ENCODE measurements at places on chromosomes 7 and 10.
A peak's percentile ranks its signal among the peaks of the same experiment; 100 is the strongest.

- DNase-seq = no peak
These were observed 590.9 kb upstream of the ANKRD30A start for GRCh38 chr10:36534471-36535002.

DNA sequence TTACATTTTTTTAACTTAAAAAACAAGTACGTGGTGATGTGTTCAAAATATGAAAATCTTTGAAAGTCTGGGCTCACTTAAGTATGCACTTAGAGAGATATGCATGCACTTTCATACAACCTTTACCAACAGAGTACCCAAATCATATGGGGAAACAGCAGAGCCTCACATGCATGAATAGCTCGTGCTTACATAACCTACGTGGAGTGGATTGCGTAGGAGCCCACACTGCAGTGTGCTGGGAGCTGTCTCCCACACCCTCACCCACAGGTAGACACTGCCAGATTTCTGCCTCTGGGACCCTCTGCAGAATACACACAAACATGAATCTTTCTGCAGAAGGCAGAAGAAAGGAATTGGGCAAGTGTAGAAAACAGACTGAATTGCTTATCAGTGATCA lies 581 bp downstream of the CLCN1 start:
- DNase-seq = no peak

DNA sequence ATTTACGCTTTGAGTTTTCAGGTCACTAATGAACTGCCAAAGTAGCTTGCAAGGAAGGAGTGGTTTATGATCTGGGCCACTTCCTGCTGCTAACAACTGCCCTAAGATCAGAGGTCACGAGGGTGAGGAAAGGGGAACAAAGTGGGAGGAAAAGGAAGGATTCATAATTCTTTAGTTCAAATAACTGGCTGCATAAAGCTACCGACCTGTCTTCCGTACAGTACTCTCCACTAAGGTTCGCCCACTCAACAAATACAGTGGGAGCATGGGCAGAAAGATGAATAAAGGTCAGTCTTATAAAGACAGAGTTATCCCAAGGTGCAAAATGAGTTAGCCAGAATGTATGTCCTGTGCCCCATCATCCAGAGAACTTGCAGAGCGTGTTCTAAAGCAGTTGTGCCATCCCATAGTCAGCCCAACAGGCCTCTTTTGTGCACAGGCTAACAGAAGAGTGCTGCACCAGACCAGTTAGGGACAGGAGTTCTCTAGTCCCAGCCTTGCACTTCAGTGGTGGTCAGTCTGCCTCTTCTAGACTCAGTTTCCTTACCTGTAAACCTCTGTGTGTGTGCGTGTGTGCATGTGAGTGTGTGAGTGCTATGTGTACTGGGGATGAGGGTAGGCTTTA lies 65.9 kb downstream of the CREB3L2 start:
- DNase-seq = no peak

- DNase-seq = peak; percentile 34
These were observed 293.2 kb downstream of the GRID1 start for GRCh38 chr10:86073199-86073977.

GRCh38 chr7:748446-748845 lies 21.4 kb upstream of the PRKAR1B start:
- DNase-seq = no peak

- no peak for DNase-seq
These were observed 59.8 kb upstream of the SMNDC1 start for GRCh38 chr10:110364531-110364937.

DNA sequence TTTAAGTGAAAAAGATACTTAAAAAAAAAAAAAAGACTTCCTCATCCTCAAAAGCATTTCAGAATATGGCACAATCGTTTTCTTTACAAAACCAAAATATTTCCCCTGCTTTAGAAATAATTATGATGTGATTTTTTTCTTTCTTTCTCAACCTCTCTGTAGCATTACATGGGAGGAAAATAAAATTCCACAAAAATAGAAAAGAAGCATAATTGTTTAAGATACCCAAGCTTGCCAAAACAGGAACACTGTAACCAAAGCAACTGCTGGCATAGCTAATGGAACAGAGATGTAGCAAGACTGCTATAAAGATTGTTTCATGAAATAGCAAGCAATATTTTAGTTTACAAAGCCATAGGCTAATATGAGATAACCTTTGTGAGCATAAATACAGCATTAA lies 75.6 kb upstream of the GPR22 start:
- DNase-seq = no peak

GRCh38 chr7:136869991-136870865 lies 1.8 kb downstream of the CHRM2 start:
- DNase-seq = peak; percentile 71

- no peak for DNase-seq
These were observed 252.7 kb upstream of the ETV1 start for GRCh38 chr7:14242175-14242574.

DNA sequence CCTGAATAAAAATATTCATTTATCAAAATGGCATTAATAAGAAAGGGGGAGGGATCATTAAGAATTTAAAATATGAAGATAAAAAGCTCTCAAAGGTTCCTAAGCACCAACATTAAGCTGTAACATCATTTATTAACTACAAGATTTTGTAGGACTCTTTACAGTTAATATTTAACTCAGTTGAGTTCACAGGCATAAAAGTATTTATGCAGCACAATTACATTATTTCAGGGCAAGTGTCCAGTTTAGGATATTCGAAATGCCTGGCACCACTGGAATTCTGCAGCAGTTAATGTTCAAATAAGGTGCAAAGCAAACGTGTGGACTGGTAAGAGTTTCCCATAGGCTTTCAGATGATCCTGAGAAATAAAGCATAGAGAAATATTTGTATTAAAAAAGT lies 30.5 kb downstream of the NPS start:
- no peak for DNase-seq

GRCh38 chr10:64265961-64266360 lies 744.8 kb downstream of the REEP3 start:
- no peak for DNase-seq

- no peak for DNase-seq
These were observed 63.5 kb downstream of the LGI1 start for GRCh38 chr10:93821051-93821772.

DNA sequence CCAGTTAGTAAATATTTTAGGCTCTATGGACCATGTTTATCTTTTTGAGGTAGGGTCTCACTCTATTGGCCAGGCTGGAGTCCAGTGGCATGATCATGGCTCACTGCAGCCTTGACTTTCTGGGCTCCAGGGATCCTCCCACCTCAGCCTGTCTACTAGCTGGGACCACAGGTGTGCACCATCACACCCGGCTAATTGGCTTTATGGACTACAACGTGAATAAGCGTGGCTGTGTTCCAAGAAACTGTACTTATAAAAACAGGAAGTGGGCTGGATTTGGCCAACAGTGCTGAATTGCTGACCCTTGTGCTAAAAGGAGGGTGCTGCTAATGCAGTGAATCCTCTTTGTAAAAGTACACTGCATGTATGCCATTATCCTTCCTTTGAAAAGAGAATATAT lies 111.7 kb upstream of the CDK13 start:
- DNase-seq = no peak

- peak; percentile 70 for DNase-seq
These were observed 1.1 kb downstream of the ADRA2A start for GRCh38 chr10:111077785-111078504.

DNA sequence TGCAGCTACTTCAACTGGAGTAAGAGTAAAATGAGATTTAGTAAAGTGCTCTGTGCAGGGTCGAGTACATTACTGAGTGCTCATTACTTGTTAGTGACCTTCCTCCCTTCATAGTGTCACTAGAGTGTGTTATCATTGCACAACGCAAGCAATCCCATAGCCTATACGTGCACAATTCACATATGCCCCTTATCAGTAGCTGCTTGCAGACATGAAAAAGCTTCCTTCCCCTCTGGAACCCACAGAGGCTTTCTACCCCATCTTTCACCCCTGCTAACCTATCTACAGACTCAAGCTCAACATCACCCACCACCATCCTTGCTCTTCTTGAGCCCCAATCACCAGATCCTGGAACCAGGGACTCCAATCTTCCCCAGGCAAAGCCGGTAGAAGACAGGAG lies 59.3 kb downstream of the C7orf25 start:
- no peak for DNase-seq

- no peak for DNase-seq
These were observed 69.0 kb downstream of the CREB3L2 start for GRCh38 chr7:137932881-137933269.

DNA sequence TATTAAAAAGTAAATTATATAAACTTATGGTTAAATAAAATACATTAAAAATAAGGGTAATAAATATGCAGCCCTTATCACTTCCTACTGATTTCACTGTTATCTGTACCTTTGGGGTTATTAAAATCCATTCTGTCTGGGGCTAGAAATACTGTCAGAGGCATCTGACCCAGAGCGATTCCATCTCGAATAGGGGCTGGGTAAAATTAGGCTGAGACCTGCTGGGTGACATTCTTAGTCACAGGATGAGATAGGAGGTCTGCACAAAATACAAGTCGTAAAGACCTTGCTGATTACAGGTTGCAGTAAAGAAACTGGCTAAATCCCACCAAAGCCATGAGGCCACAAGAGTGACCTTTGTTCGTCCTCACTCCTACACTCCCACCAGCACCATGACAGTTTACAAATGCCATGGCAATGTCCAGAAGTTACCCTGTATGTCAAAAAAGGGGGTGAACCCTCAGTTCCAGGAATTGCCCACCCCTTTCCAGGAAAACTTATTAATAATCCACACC lies 77.6 kb downstream of the COBL start:
- peak; percentile 20 for DNase-seq

GRCh38 chr7:157347217-157347904 lies 10.6 kb downstream of the DNAJB6 start:
- no peak for DNase-seq

GRCh38 chr7:28390426-28390825 lies 21.9 kb upstream of the CREB5 start:
- DNase-seq = no peak

DNA sequence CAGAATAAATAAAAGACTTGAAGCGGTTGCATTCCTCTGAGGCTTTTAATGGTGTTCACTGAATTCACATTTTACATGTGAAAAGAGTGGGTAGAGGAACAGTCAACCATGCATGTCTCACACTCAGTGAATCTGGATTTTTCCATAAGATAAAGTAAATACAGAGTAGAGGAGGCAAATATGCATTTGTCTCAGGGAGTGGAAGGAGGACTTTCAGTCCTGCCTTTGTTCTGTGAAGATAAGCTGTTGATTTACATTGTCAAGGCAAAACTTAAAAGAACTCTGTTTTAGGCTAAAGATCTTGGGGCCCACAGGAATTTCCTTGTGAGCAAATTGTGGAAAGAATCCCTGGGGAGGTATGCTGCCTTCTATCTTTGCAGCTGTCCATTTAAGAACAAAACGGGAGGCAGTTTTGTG lies 825.3 kb upstream of the MBL2 start:
- no peak for DNase-seq

DNA sequence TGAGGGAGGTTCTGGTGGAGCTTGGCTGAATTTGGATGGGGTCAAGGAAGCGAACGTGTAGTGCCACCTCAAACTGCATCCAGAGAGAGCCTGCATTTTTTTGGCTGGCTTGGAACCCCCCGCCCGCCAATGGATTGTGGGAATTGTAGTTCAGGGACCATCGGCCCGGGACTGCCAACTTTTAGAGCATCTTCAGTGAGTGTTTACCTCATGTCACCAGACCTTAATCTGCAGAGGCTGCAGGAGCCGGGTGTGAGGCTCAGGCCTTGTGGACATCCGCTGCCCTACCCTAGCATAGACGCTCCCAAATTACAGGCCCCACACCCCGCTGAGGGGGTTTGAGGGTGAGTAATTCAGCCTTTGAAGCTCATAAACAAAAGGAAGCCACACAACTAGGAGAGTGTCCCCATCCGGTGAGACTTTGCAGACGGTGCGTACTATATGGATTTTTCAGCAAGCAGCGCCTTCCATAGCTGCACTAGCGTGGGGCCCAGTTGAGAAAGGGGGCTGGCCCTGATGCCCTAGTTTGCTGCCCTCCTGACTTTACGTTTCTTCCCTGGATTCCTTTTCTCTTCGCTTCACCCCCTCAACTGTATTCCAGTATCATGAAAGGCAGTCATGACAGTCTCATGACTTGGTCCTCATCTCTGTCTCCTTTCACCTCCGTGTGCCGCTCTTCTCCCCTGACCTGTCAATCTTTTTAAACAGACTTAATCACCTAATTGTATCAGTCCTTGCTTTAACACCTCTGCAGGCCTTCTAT lies 717 bp downstream of the CNPY4 start:
- peak; percentile 90 for DNase-seq

DNA sequence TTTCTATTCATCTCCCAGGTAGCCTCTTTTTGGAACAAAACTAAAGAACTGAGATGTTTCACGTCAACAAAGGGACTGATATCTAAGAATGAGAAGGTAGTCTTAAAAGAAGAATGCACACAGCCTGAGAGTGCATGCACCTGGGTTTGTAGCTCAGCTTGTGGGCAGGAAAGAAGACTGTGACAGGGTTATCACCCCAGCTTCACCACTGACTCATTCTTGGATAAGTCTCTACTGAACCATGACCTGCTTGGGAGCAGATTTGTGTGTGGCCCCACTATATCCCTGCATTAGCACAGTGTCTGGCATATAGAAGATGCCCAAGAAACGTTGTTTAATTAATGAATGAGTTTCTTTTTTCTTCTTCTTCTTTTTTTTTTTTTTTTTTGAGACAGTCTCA lies 187.5 kb downstream of the GPAM start:
- no peak for DNase-seq

GRCh38 chr10:17872191-17873091 lies 63.3 kb downstream of the MRC1 start:
- peak; percentile 64 for DNase-seq

DNA sequence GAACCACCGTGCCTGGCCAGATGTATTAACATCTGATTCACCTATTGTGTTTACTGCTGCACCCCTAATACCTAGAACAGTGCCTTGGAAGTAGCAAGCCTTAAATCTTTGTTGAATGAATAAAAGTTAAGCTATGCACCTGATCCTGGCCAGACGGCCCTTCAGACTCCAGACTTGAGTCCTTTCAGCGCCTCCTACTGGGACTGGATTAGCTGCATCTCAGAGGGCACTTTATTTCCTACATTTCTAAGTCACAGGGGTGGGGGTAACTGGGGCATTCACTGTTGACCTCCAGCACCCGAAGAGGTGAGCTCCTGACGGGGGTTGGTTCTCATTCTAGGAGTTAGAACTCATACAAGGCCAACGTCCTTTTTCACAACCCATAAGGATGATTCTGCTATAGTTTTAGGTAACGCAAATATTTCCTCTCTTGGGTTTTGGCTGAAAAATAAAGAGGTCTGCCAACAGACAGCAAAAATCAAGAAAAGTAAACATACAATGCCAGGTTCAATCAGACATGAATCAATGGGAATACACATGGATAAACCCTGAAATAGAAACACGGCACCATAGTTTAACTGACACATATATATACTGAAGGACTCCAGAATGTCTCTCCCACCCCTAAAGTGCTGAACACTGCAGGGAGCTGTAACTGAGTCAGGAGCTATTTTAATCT lies 48.0 kb upstream of the DLG5 start:
- peak; percentile 90 for DNase-seq

GRCh38 chr7:4713183-4713784 lies 31.2 kb downstream of the FOXK1 start:
- peak; percentile 63 for DNase-seq
